COLO829 (cell line): ENCODE measurements at places on chromosomes 12 and 14.

- DNase-seq: no peak
Measured at GRCh38 chr12:95859947-95860850, 1.4 kb downstream of the SNRPF start.

- no peak for DNase-seq
Measured at GRCh38 chr14:35760143-35760542, 49.0 kb downstream of the RALGAPA1 start.

- DNase-seq: peak; percentile 52
Measured at GRCh38 chr12:77049767-77050353, 15.5 kb downstream of the E2F7 start.

- DNase-seq: no peak
Measured at GRCh38 chr14:73796415-73796814, 55.2 kb upstream of the PTGR2 start.

- peak; percentile 88 for DNase-seq
Measured at GRCh38 chr12:13727707-13728195, 253.7 kb downstream of the GRIN2B start.
